Motor neuron (in vitro differentiated cells): ENCODE measurements at places on chromosomes 5 and 9. TPM values are rescaled to one million over a fixed set of nuclear protein-coding genes. Genes with fewer than 3 reads are reported as not detected.

DNA sequence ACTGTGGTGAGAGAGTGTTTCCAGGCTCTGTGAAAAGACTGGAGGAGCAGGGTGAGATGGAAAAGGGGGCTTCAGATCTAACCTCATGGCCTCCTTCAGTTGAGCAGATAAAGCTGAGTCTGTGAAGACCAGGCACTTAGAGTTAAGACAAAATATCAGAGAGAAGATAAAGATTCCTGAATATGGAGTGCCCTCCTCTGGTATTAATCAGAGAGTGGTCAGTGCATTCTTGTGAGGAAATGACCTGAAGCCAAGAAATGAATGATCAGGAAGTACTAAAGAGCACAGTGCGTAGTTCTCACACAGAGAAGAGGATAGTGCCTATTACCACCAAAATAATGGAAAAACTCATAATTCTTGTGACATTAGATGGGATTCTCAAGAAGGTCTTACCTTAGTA lies 1417.0 kb upstream of the ACO1 start:
- ATAC-seq = peak; percentile 55

GRCh38 chr5:173010547-173011464 lies 27.2 kb downstream of the ATP6V0E1 start:
- ATAC-seq = peak; percentile 54

GRCh38 chr5:104659497-104659896 lies 1096.9 kb upstream of the NUDT12 start:
- ATAC-seq = no peak

GRCh38 chr9:21465859-21466518 lies 16.1 kb downstream of the IFNE start:
- peak; percentile 97 for ATAC-seq

The SLC6A3 gene
- total RNA-seq = 1.1 and 1.4 TPM in 2 replicates

The C7 gene
- 0.54 TPM in 1 of 2 replicates, not detected in the other for total RNA-seq

The RNF183 gene
- 0.29 TPM in 1 of 2 replicates, not detected in the other for total RNA-seq

The TXNDC8 gene
- 0.47 and 0.63 TPM in 2 replicates for total RNA-seq
